ENCODE measurements at places on chromosomes 11 and 22. TPM values are rescaled to one million over a fixed set of nuclear protein-coding genes. Genes with fewer than 3 reads are reported as not detected.

The OR5P2 gene
- not detected for total RNA-seq

The MRPL40 gene
- 25.1 TPM for total RNA-seq

The ADM2 gene
- total RNA-seq: 0.09 TPM

The SAA4 gene
- not detected for total RNA-seq

The NCAPD3 gene
- 13.2 TPM for total RNA-seq

The NTM gene
- 0.54 TPM for total RNA-seq

The SYT7 gene
- total RNA-seq: 0.22 TPM

The OR5B2 gene
- total RNA-seq: not detected

The PUS3 gene
- 7.4 TPM for total RNA-seq

The PCF11 gene
- 39.9 TPM for total RNA-seq

The NECTIN1 gene
- 4.6 TPM for total RNA-seq

The ZP1 gene
- not detected for total RNA-seq

The C1QTNF6 gene
- total RNA-seq: 5.1 TPM

The KRTAP5-2 gene
- not detected for total RNA-seq

The PAFAH1B2 gene
- 214 TPM for total RNA-seq

The MUC6 gene
- not detected for total RNA-seq

The ZNRF3 gene
- total RNA-seq: 1.5 TPM

The XKR3 gene
- not detected for total RNA-seq

The SOX6 gene
- under 0.01 TPM for total RNA-seq

The KBTBD4 gene
- 34.2 TPM for total RNA-seq

The MYRF gene
- total RNA-seq: 0.11 TPM
